ENCODE measurements at places on chromosomes 6 and 20.

DNA sequence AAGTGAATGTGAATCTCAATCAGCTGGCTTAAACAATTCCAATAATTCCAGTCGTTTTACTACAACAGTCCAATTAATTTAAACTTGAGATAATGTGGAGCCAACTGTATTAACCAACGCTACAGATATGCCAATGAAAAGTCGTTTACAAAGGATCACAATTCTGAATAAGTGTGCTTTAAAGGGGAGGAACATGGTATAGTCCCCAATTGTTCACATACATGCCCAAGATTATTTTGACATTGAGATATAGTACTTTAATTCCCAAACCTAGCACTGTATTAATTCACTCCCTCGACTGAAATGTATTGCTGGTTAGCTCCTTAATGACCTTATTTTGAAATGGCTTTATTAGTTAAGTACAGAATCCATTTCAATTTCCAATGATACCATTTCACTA is 2.5 kb downstream of the AKIRIN2 start:
- DNase-seq, result no peak

- no peak for DNase-seq
Measured at GRCh38 chr20:21161926-21162325, 36.0 kb downstream of the KIZ start.

- no peak for DNase-seq
Measured at GRCh38 chr20:47043086-47043485, 148.4 kb downstream of the EYA2 start.

- DNase-seq, result peak; percentile 94
Measured at GRCh38 chr6:131954775-131955107, 3.6 kb upstream of the CCN2 start.

Measured in HS-27A (cell line).